Liver (tissue), 10 donors: ENCODE measurements at places on chromosomes 11 and 22.

DNA sequence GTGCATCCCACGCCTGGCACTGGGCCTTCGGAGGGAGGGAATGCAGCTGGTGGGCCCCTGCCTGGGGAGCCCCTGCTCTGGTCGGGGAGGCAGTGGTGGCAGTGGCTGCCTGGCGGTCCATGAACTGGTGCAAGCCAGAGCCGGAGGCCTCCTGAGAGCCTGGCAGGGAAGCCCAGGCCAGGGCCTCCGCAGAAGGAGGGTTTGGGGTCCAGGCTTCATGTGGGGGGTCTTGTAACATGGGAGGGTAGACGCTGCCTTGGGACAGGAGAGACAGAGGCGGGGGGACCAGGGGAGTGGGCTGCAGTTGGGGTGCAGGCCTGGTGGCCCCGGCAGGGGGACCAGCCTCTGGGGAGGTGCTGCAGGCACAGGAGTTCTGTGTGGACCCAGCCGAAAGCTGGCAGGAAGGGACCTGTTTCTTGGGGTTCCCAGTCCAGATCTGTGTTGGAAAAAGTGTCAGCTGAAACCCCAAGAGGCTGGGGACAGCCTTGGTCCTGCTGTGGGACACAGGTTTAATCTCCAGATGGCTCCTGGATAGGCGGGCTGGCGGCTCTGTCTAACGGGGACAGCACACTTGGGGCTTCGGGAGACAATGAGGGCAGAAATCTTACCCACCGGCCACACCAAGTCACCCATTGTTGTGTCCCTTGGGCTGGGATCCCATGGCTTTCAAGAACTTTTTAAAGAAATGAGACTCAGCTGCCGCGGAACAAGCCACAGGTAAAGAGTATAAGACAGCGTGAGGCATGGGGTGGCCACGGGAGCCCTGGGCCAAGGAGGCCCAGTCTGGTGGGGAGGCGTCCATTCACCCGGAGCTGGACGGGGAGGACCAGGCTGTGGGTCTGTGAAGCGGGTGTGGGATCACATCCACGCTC, 73.5 kb downstream of the KCNQ1 start:
- H3K27me3 ChIP-seq, result no peaks in the 10 kb centered on the region
- no peak overlapping the region for H3K27ac ChIP-seq
- no peaks in the 10 kb centered on the region for H3K36me3 ChIP-seq
- peak; percentile 28 for DNase-seq
- H3K4me3 ChIP-seq, result no peak overlapping the region

DNA sequence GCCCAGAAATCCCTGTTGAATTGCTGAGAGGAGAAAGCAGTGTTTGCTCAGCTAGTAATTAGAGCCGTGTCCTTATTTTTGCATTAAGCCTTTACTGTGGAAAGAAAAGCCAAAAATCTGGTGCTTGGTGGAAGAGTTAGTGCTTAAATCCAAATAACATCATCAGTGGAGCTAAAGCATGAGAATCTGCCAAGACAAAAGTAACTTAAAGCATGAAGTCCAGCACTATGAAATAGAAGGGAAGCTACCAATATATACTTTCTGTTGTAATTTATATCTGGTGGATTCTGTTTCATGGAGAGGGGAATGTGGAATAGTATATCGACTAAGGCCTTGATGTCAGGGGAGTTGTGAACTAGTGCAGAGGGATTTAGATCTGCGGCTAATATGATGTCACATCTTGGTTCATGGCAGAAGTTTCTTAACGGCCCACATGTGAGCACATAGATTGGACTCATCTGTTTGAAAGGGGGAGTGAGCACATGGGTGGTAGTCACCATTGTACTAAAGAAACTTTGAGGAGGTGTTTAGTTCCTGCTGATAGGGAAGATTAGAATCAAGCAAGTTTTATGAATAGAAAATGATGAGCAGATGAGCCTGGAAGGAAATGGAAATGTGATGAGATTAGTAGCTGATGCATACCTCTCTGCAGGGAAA, 224.4 kb upstream of the MTNR1B start:
- H3K27me3 ChIP-seq, result no peaks in the 10 kb centered on the region
- H3K4me3 ChIP-seq, result no peak overlapping the region
- no peak for DNase-seq
- H3K4me1 ChIP-seq, result no peaks in the 10 kb centered on the region
- H3K36me3 ChIP-seq, result no peaks in the 10 kb centered on the region
- no peak overlapping the region for H3K27ac ChIP-seq

- no peak overlapping the region for H3K27ac ChIP-seq
- no peaks in the 10 kb centered on the region for H3K36me3 ChIP-seq
- H3K27me3 ChIP-seq, result no peaks in the 10 kb centered on the region
- no peak for DNase-seq
- no peak overlapping the region for H3K4me3 ChIP-seq
Measured at GRCh38 chr11:97259884-97260283, 870.1 kb downstream of the JRKL start.

DNA sequence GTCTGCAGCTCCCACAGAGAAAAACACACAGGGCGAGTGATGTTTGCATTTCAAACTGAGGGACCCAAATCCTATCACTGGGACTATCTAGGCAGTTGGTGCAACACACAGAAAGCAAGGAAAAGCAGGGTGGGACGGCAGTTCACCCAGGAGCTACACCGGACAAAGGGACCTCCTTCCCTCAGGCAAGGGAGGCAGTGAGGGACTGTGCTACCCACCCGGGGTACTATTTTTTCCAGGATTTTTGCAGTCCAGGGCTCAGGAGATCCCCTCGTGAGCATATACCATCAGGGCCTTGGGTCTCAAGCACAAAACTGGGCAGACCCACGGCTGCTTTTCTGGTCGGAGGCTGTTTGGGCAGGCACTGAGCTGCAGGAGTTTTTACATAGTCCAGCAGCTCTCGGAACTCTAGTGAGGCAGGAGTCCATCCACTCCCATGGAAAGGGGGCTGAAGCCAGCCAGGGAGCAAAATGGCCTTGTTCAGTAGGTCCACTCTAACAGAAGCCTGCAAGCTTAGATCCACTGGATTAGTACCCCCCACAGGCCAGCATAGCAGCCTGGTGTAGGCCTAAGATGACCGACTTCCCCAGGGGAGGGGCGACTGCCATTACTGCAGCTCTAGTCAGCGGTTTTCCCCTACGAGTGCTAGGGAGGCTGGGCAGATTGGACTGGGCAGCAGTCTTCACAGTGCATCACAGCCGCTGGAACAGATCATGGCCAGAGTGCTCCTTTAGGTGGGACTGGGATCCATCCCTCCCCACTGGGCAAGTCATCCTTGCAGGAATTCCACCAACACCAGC, 28.2 kb downstream of the CARD18 start:
- H3K27ac ChIP-seq, result no peak overlapping the region
- H3K36me3 ChIP-seq, result no peaks in the 10 kb centered on the region
- H3K4me3 ChIP-seq, result no peak overlapping the region
- DNase-seq, result no peak

DNA sequence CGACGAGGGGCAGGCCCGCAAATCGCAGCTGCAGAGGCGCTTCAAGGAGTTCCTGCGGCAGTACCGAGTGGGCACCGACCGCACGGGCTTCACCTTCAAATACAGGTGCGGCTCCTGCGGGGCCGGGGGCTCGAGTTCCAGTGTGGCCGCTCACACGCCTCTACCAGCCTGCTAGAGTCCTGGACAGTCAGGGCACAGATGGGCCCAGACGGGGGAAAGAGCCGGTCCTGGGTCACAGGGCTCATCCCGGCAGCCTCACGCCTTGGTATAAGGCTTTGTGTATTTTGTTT, 506 bp downstream of the MCM5 start:
- DNase-seq, result no peak
- H3K27ac ChIP-seq, result no peak overlapping the region
- H3K4me1 ChIP-seq, result peaks cover 9% of the 10 kb centered on the region
- H3K4me3 ChIP-seq, result peak overlapping the region; percentile 80
- H3K27me3 ChIP-seq, result no peaks in the 10 kb centered on the region

DNA sequence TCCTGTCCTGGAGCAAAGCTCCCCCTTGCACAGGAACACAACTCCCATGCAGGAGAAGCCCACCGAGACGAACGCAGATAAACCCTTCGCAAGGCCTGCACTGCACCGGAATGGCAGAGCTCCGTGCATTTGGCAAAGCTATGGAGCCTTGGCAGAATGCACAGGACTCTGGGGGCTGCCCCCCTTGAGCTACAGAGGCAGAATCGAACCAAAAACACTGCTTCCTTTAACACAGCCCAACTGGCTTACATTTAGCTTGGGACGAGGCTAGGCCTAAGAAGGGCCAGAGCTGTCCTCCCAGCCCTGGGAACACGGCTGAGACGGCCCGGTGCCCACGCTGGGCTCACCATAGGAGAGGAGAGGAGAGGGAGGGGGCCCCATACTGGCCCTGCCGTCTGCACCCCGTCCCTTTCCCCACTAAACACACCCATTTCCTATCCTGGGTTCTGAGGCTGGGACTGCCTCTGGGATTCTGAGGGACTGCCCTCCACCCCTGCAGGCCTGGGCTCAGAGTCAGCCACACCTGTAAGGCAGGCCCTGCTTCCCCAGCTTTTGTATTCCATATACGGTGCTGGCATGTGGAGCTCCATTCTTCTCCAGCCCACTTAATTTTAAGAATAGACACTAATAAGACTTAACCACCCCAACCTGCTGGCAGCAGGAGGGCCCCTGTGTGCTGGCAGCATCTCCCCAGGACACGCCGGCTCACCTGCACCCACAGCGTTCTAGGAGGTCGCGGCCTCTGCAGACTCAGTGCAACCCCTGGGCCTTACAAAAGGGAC, 32.9 kb downstream of the PPM1F start:
- no peaks in the 10 kb centered on the region for H3K27me3 ChIP-seq
- H3K36me3 ChIP-seq, result no peaks in the 10 kb centered on the region
- no peak overlapping the region for H3K27ac ChIP-seq
- no peak for DNase-seq

DNA sequence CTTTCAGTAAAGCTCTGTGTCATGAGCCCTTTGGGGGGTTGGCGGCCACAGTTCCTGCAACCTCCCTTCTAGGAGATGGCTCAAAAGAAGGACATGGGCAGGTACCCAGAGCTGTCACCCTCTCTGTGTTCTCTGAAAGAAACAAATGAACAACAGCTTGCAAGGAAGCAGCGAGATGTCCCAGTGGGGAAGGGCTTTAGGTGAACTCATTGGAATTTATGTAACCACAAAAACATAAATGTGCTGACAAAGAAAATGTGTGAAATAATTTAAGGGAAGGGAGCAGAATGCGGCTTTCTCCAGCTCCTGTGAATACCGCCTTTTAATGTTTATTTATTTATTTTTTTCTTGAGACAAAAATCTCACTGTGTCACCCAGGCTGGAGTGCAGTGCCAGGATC, 3.3 kb downstream of the PARVG start:
- no peak for DNase-seq
- no peaks in the 10 kb centered on the region for H3K36me3 ChIP-seq
- no peaks in the 10 kb centered on the region for H3K27me3 ChIP-seq
- no peak overlapping the region for H3K4me3 ChIP-seq
- H3K4me1 ChIP-seq, result no peaks in the 10 kb centered on the region

- no peak for DNase-seq
- no peaks in the 10 kb centered on the region for H3K36me3 ChIP-seq
- no peak overlapping the region for H3K27ac ChIP-seq
- H3K4me1 ChIP-seq, result no peaks in the 10 kb centered on the region
Measured at GRCh38 chr22:47374273-47374771, 611.9 kb downstream of the TBC1D22A start.

DNA sequence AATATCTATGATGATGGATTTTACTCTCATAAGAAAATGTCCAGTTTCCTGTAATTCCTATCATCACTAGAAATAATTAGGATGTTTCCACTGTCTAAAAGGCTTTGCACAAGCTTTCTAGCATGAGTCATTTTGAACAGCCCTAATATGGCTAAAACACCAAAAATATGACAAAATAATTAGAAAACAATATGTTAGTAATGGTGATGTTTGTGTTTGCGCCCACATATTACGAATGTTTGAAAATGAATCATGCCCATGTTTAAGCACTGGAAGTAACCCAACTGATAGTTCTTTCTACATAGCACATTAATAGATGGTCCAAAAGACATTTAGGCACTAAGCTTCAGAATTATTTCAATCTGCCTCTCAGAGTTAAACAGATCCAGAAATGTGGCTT, 96.0 kb downstream of the TRPC6 start:
- H3K36me3 ChIP-seq, result no peaks in the 10 kb centered on the region
- H3K4me3 ChIP-seq, result no peak overlapping the region
- H3K4me1 ChIP-seq, result no peaks in the 10 kb centered on the region

DNA sequence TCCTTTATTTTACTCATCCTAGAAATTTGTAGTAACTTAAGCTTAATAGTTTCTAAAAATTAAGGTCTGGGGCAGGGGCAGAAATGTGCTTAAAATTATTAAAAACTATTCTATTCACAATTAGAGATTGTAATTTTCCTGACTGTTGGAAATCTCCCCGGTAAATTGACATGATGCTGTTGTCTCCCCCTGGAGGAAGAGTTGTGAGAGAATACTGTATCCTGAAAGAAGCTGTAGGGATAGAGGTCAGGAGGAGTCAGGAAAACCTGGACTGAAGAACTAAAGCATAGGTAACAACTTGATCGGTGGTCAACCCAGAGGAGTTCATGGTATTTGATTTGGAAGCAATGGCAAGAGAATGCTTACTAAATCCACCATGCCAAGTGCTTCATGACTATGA, 16.2 kb upstream of the ESAM start:
- no peak overlapping the region for H3K27ac ChIP-seq
- H3K4me1 ChIP-seq, result no peaks in the 10 kb centered on the region
- DNase-seq, result no peak
- no peak overlapping the region for H3K4me3 ChIP-seq

GRCh38 chr11:119666061-119666460, 62.9 kb downstream of the NECTIN1 start:
- no peaks in the 10 kb centered on the region for H3K27me3 ChIP-seq
- H3K4me1 ChIP-seq, result no peaks in the 10 kb centered on the region
- no peaks in the 10 kb centered on the region for H3K36me3 ChIP-seq
- DNase-seq, result no peak
- no peak overlapping the region for H3K4me3 ChIP-seq
- H3K27ac ChIP-seq, result no peak overlapping the region

DNA sequence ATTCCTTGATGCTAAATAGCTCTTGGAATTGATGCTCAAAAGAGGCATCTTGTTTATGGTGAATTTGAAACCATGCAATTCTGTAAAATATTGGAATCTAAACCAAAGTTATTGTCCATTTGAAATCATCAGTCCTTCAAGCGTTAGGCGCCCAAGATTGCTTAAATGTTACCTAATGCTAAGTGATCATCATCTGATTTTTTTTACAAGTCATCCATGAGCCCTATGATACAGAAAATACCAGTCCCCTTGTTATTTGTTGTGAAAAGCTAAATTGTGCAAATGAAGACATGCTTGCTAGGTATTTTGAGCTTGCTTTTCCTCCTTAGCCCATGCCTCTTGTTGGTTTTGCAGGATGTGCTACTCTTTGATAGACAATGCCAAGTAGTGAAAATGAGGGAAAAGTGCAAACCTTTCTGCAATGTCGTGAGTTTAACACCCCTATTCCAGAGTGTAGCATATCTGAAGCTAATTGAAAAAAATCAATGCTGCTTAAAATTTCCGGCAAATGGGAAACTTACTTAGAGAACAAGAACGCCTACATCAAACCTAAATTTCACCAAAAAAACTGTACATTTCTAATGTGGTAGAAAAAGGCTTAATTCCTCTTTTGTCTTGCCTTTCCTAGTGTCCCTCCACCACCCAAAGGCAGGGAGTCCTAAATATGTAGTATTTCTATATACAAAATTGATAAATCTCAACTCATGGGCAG, 1.9 kb downstream of the GRK3 start:
- H3K4me1 ChIP-seq, result peaks cover 7% of the 10 kb centered on the region
- H3K27me3 ChIP-seq, result peaks cover under 1% of the 10 kb centered on the region
- H3K4me3 ChIP-seq, result no peak overlapping the region
- DNase-seq, result no peak

GRCh38 chr11:8731647-8732323, 49.2 kb downstream of the RPL27A start:
- H3K27me3 ChIP-seq, result no peaks in the 10 kb centered on the region
- no peak for DNase-seq
- no peak overlapping the region for H3K4me3 ChIP-seq
- H3K36me3 ChIP-seq, result no peaks in the 10 kb centered on the region
- peak overlapping the region; percentile 70 for H3K27ac ChIP-seq
